Liver (tissue), 10 donors: ENCODE measurements at places on chromosomes 3 and 15.

GRCh38 chr3:43152649-43153048 lies 46.8 kb upstream of the POMGNT2 start:
- no peak for DNase-seq
- H3K27ac ChIP-seq: no peak overlapping the region
- no peaks in the 10 kb centered on the region for H3K4me1 ChIP-seq
- H3K36me3 ChIP-seq: no peaks in the 10 kb centered on the region

- no peaks in the 10 kb centered on the region for H3K4me1 ChIP-seq
- no peak overlapping the region for H3K27ac ChIP-seq
- no peak for DNase-seq
- no peaks in the 10 kb centered on the region for H3K36me3 ChIP-seq
- no peaks in the 10 kb centered on the region for H3K27me3 ChIP-seq
Observed at GRCh38 chr3:39228496-39228895, 36.1 kb upstream of the XIRP1 start.

DNA sequence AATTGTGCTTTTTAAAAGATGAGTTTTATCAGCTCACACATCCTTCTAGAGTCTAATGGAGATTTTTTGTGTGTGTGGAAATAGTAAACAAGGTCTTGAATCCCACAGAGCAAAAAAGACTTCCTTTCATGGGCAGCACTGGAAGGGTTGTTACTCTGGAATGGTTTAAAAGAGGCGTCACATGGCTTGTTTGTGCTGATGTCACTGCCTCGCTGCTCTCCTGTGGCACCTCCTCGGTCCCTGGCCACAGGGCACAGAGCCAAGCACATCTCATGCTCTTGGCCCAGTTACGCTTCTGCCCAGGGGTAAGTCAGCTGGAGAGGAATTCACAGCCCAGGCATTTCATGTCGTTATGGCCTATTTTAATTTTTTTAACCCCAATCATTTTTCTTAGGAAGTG lies 53.2 kb downstream of the PGPEP1L start:
- no peak overlapping the region for H3K4me3 ChIP-seq
- H3K4me1 ChIP-seq: peaks cover 29% of the 10 kb centered on the region
- no peak for DNase-seq
- H3K36me3 ChIP-seq: no peaks in the 10 kb centered on the region
- H3K27ac ChIP-seq: no peak overlapping the region

GRCh38 chr3:9168241-9168741 lies 81.2 kb downstream of the SRGAP3 start:
- no peak overlapping the region for H3K4me3 ChIP-seq
- H3K4me1 ChIP-seq: no peaks in the 10 kb centered on the region
- no peak for DNase-seq
- H3K36me3 ChIP-seq: no peaks in the 10 kb centered on the region

- H3K4me1 ChIP-seq: no peaks in the 10 kb centered on the region
- H3K27me3 ChIP-seq: no peaks in the 10 kb centered on the region
- no peak overlapping the region for H3K27ac ChIP-seq
- no peak overlapping the region for H3K4me3 ChIP-seq
- no peak for DNase-seq
Observed at GRCh38 chr3:100019719-100020118, 94.6 kb downstream of the FILIP1L start.

DNA sequence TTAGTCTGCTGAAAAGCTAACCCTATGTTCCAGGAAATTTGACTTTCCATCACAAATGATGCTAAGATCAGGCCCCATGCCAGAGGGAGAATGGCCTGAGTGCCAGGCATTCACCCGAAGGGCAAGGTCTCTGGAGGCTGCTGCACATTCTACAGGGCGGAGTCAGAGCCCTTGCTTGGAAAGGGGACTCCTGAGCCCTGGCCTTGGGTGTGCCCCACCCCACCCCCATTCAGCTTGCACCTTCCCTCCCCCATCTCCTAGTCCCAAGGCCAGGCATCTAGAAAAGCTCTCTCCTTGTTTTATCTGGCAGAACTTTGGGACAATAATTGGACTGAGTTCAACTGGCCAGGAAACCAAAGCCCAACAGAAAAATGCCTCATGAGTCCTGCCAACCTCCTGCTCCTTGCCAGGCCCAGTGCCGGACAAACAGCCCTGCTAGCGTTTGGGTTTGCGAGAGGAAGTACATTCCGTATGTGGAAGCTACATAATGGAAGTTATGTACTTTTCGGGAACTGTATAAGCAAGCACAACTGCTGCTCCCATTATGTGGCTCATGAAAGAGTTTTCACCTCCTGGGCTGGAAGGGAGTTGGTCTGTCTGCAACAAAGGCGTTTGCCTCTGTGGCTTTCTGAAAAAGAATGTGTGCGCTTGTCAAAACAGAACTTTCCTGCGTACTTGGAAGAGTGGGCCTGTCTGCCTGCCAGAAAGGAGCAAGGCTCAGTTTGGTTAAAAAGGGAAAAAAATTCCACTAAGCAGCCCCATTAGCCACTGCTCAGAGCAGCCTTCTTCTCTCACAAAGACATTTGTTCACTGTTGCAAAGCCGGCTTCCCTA lies 321.5 kb upstream of the CTNNB1 start:
- H3K27me3 ChIP-seq: no peaks in the 10 kb centered on the region
- H3K4me3 ChIP-seq: no peak overlapping the region
- no peak for DNase-seq
- H3K27ac ChIP-seq: peak overlapping the region; percentile 6
- H3K36me3 ChIP-seq: no peaks in the 10 kb centered on the region
- H3K4me1 ChIP-seq: no peaks in the 10 kb centered on the region

DNA sequence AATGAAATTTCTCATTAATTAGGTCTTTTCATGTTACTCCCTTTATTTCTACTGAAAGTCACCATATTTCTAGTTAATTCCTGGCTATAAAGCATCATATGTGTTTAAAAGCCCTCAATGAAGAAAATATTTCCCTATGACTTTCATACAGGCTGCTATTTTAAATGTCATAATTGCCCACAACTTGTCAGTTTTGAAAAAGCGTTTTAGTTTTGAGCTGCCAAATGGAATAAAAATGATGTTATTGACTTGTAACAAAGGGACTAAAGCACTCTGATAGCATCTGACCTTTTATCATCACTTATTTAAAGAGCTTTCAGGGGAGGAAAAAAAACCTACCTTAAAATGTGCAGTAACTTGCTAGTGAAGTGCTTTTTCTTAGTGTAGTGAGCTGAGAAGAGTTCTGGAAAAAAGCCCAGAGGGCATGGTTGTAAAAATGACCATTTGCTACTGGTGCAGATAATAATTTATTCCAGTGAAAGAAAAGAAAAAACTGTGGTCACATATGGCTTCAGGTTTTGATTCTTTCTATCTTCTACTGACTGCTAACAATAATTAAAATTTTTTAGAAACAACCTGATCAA lies 877.2 kb downstream of the CADM2 start:
- H3K36me3 ChIP-seq: no peaks in the 10 kb centered on the region
- H3K4me1 ChIP-seq: no peaks in the 10 kb centered on the region
- no peaks in the 10 kb centered on the region for H3K27me3 ChIP-seq

GRCh38 chr15:68047826-68048225 lies 6.3 kb upstream of the PIAS1 start:
- H3K4me1 ChIP-seq: peaks cover 4% of the 10 kb centered on the region
- no peaks in the 10 kb centered on the region for H3K27me3 ChIP-seq
- no peak for DNase-seq
- H3K27ac ChIP-seq: no peak overlapping the region
- no peak overlapping the region for H3K4me3 ChIP-seq

DNA sequence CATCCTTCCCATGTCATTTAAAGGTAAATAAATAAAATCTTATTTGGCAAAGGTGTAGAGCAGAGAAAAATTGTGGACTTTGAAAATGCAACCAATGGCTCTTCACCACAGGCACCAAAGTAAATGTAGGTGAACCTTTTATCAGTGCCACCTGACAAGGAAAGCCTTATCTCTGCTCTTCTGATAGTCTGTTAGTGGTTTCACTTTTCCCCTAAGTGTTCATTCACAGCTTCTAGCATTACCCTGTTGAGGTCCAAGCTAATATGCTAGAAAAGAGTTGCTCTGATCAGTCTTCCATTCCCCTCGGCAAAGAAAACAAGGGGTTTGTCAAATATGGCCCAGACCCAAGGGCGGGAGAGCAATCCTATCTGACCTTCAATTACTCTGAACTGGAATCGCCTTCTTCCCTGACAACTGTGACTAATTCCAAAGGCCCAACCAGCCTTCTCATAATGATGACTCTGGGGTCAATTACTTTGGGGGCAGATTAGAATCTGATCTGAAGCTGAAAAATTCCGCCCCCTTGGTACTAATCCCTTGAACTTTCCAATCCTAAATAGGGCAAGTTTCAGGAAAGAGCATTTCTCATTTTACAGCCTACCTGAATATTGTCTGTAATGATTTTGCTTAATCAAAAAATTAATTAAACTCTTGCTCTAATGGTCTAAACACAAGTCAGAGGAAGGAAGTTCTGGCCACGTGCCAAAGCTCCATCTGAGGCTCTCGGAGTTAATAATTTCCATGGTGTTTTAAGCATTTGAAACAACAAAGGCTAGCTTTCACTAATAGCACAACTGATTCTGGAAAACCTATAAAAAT lies 52.4 kb downstream of the SETMAR start:
- H3K4me1 ChIP-seq: peaks cover 29% of the 10 kb centered on the region
- H3K27me3 ChIP-seq: no peaks in the 10 kb centered on the region
- DNase-seq: peak; percentile 47
- no peak overlapping the region for H3K4me3 ChIP-seq
- peak overlapping the region; percentile 48 for H3K27ac ChIP-seq
- H3K36me3 ChIP-seq: no peaks in the 10 kb centered on the region

- H3K4me3 ChIP-seq: no peak overlapping the region
- H3K27me3 ChIP-seq: no peaks in the 10 kb centered on the region
Observed at GRCh38 chr3:140092848-140093536, 158.0 kb downstream of the CLSTN2 start.

- no peak overlapping the region for H3K4me3 ChIP-seq
- no peaks in the 10 kb centered on the region for H3K36me3 ChIP-seq
- no peaks in the 10 kb centered on the region for H3K4me1 ChIP-seq
- H3K27ac ChIP-seq: no peak overlapping the region
- DNase-seq: no peak
- no peaks in the 10 kb centered on the region for H3K27me3 ChIP-seq
Observed at GRCh38 chr15:47652328-47652727, 65.0 kb upstream of the SEMA6D start.

DNA sequence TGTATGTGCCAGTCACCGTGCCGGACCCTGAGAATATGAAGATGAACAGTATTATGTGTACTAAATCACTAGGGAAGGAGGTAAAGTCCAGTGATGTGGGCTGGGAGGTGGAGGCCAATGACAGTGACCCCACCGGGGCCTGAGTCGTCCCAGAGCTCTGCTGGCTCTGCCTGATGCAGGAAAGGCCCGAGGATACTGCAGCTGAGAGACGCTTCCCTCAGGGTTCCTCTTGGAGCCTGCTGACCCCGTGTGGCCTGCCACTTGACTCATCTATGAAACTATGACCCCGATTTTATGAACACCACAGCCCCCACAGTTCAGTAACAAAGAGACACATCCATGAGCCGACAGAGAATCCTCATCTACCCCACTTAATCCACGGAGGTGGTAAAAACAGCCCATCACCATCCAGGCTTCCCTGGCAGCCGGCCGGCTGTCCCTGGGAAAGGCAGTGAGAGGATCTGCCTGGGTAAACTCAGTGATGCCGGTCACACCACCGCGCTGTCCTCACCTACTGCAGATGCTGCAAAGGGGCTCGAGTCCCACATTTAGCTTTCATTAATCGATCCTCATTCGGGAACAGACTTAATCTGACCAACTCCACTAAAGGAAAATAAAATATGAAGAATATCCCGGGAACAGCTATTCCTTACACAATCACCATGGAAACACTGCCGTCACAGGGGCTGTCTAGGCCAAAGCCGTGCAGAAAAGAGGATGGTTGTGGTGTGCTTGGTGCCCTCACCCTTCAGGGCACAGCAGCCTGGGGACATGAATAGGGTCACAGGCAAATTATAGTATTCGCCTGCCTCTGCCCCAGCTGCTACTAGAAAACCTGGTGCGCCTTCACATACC lies 82.9 kb downstream of the ARRDC4 start:
- H3K27ac ChIP-seq: no peak overlapping the region
- no peaks in the 10 kb centered on the region for H3K27me3 ChIP-seq
- no peaks in the 10 kb centered on the region for H3K4me1 ChIP-seq
- no peaks in the 10 kb centered on the region for H3K36me3 ChIP-seq

DNA sequence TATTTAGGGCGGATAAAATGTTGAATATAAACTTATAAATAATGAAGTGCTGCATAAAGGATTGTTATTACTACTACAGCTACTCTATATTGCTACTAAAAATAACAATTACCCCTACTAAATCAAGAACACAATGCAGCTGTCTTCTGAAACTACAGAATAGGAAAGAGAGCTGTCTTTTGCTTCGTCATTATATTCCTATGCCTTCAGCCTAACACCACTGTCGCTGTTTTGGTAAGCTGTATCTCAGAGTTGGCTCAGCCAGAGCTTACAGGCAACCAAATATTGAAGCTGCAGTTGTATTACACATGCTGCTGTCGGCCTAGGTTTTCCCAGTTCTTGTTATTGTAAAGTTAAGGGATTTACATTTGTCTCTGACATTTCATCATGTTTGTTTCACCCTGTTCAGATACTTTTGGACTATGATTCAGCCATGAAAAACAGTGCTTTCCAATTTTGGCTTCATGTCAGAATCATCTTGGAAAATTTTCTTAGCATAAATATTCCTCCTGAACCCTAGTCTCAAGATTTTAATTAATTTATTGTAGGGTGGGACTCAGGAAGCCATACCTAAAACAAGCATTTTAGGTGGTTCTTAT lies 31.3 kb upstream of the LPP start:
- H3K4me3 ChIP-seq: no peak overlapping the region
- H3K27me3 ChIP-seq: no peaks in the 10 kb centered on the region
- H3K4me1 ChIP-seq: no peaks in the 10 kb centered on the region
- DNase-seq: no peak
- H3K27ac ChIP-seq: no peak overlapping the region
- no peaks in the 10 kb centered on the region for H3K36me3 ChIP-seq

- H3K27ac ChIP-seq: no peak overlapping the region
- H3K27me3 ChIP-seq: no peaks in the 10 kb centered on the region
- DNase-seq: no peak
- no peaks in the 10 kb centered on the region for H3K36me3 ChIP-seq
Observed at GRCh38 chr15:57282686-57283085, 93.6 kb upstream of the CGNL1 start.

GRCh38 chr3:99972380-99973104 lies 141.8 kb downstream of the FILIP1L start:
- H3K27ac ChIP-seq: no peak overlapping the region
- no peaks in the 10 kb centered on the region for H3K4me1 ChIP-seq
- DNase-seq: no peak
- H3K27me3 ChIP-seq: no peaks in the 10 kb centered on the region

GRCh38 chr3:184455991-184456390 lies 76.1 kb downstream of the CHRD start:
- H3K27me3 ChIP-seq: no peaks in the 10 kb centered on the region
- no peaks in the 10 kb centered on the region for H3K36me3 ChIP-seq
- no peak overlapping the region for H3K4me3 ChIP-seq
- DNase-seq: no peak

DNA sequence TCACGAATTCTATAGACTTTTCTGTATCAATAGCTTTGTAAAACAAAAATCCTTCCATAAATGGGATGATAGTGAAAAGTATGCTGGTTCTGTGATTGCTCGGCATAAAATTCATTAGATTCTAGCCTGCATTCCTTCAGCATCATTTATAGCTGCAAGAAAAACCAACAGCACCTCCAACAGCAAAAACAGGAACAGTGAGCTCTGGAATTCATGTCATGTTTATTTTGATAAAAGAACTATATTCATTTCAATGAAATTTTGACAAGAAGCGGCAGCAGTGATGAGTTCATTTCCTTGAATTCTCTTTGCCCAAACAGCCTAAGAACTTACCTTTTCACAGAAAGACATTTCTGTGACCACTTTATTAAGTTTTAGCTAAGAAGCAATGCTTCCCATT lies 515.2 kb upstream of the CCDC54 start:
- no peak for DNase-seq
- no peaks in the 10 kb centered on the region for H3K4me1 ChIP-seq
- H3K4me3 ChIP-seq: no peak overlapping the region
- no peaks in the 10 kb centered on the region for H3K27me3 ChIP-seq
